IgD-negative memory B cell (primary cell): ENCODE measurements at places on chromosomes 6 and 20. TPM values are rescaled to one million over a fixed set of nuclear protein-coding genes. Genes with fewer than 3 reads are reported as not detected.

FNDC1 gene
- not detected for polyA plus RNA-seq

PPP1R16B gene
- polyA plus RNA-seq = 68.0 TPM

SNX9 gene
- polyA plus RNA-seq = 21.0 TPM

STX11 gene
- 11.5 TPM for polyA plus RNA-seq

MAP3K5 gene
- 6.0 TPM for polyA plus RNA-seq

ANKRD6 gene
- 6.6 TPM for polyA plus RNA-seq

LHFPL5 gene
- polyA plus RNA-seq = not detected

OPRL1 gene
- polyA plus RNA-seq = 3.7 TPM

HCK gene
- polyA plus RNA-seq = 52.0 TPM

HLA-DRB5 gene
- 92.6 TPM for polyA plus RNA-seq

PTGIS gene
- polyA plus RNA-seq = not detected

LGSN gene
- not detected for polyA plus RNA-seq

CCN5 gene
- not detected for polyA plus RNA-seq

LAMA2 gene
- polyA plus RNA-seq = 0.05 TPM

CFB gene
- not detected for polyA plus RNA-seq

PAK5 gene
- not detected for polyA plus RNA-seq

HIVEP1 gene
- polyA plus RNA-seq = 14.7 TPM

LCA5 gene
- 0.30 TPM for polyA plus RNA-seq

NANP gene
- polyA plus RNA-seq = 0.73 TPM

SYNGAP1 gene
- 0.54 TPM for polyA plus RNA-seq
